ENCODE measurements at places on chromosomes 12 and 14. TPM values are rescaled to one million over a fixed set of nuclear protein-coding genes. Genes with fewer than 3 reads are reported as not detected.

The AQP2 gene
- total RNA-seq: not detected

The HOXC12 gene
- total RNA-seq: not detected

The AMN1 gene
- 18.3 TPM for total RNA-seq

The BDKRB2 gene
- not detected for total RNA-seq

The FAM161B gene
- total RNA-seq: 1.5 TPM

The CCND2 gene
- total RNA-seq: 6.1 TPM

The A2ML1 gene
- total RNA-seq: 0.18 TPM

The PRIMA1 gene
- not detected for total RNA-seq

The CCDC88C gene
- 21.2 TPM for total RNA-seq

The TAS2R8 gene
- not detected for total RNA-seq

The DBX2 gene
- not detected for total RNA-seq

The NCOR2 gene
- total RNA-seq: 37.2 TPM

The GPR68 gene
- 1.3 TPM for total RNA-seq

The DLK1 gene
- total RNA-seq: not detected

The HOXC11 gene
- not detected for total RNA-seq

The SOX5 gene
- total RNA-seq: 0.42 TPM

The BTBD7 gene
- 32.6 TPM for total RNA-seq

The VWF gene
- 535 TPM for total RNA-seq

The LMO3 gene
- not detected for total RNA-seq

The KRT78 gene
- not detected for total RNA-seq

The KRT6A gene
- total RNA-seq: 12.6 TPM

The ADAM21 gene
- 0.28 TPM for total RNA-seq

The CLEC4E gene
- not detected for total RNA-seq

The AKAP6 gene
- 0.26 TPM for total RNA-seq

The CDC42BPB gene
- total RNA-seq: 113 TPM

The CEBPE gene
- not detected for total RNA-seq

The SLC4A8 gene
- 5.1 TPM for total RNA-seq

The OVCH1 gene
- 0.21 TPM for total RNA-seq

The NELL2 gene
- not detected for total RNA-seq

The TAS2R9 gene
- not detected for total RNA-seq

The OAS2 gene
- total RNA-seq: 11.1 TPM

The HPD gene
- not detected for total RNA-seq

The CHGA gene
- not detected for total RNA-seq

The KRT80 gene
- total RNA-seq: 2.0 TPM

The SDSL gene
- total RNA-seq: 10.3 TPM

The RNASE7 gene
- not detected for total RNA-seq

The SMCO3 gene
- 0.46 TPM for total RNA-seq

The RTL1 gene
- total RNA-seq: not detected

The PLCZ1 gene
- not detected for total RNA-seq

The OR6J1 gene
- total RNA-seq: not detected

The RPGRIP1 gene
- total RNA-seq: not detected

The PGF gene
- total RNA-seq: 209 TPM

The NRL gene
- total RNA-seq: 0.56 TPM

The CPNE6 gene
- not detected for total RNA-seq

The IL31 gene
- total RNA-seq: not detected

The TAS2R19 gene
- 4.1 TPM for total RNA-seq

The KCNH5 gene
- total RNA-seq: not detected

The SYCP3 gene
- under 0.01 TPM for total RNA-seq

The SLC39A2 gene
- total RNA-seq: not detected

The SMIM41 gene
- total RNA-seq: 0.21 TPM

The B4GALNT1 gene
- total RNA-seq: 0.35 TPM

The SSPN gene
- total RNA-seq: 2.0 TPM

Data from pulmonary artery endothelial cell (primary cell).